Activated CD4-positive, CD25-positive, alpha-beta regulatory T cell treated with anti-CD3 and anti-CD28 coated beads, Interleukin-2, amount 50 U/mL, for 24 hours (primary cell): ENCODE measurements at places on chromosomes 7 and 10.

DNA sequence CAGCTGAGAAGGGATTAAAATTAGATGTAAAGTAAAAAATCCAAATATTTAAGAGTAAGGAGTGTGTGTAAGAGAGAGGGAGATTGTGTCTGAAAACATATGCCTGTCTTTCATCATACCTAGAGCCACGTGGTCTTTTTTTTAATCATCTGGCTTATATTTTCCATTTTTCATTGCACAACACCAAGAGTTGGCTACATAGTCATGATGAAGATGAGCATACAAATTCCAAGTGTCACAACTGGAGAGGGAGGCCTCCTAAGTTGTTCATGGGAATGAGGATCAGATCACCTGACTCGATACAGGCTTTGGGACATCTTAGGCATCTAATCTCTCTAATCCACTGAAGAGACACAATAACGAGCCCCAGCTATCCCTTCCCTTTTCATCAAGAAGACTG lies 47.2 kb upstream of the CCDC3 start:
- ATAC-seq, result no peak

DNA sequence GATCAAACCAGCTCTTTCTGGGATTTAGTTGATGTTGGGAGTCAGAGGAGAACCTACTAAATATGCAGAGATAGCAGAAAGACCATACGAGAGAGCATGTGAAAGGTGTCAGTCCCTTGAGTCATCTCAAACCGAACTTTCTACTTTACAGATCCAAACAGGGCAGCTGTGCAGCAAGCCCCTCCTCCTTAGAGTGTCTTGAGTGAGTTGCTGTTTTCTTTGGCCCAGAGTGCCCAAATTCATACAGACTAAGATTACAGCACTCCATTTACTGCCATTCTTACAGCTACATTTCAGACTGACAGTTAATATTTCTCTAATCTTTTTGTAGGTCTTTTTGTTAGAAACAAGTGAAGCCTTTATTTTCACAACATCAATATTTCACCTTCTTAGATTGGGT lies 53.4 kb downstream of the NRCAM start:
- ATAC-seq, result peak; percentile 27

DNA sequence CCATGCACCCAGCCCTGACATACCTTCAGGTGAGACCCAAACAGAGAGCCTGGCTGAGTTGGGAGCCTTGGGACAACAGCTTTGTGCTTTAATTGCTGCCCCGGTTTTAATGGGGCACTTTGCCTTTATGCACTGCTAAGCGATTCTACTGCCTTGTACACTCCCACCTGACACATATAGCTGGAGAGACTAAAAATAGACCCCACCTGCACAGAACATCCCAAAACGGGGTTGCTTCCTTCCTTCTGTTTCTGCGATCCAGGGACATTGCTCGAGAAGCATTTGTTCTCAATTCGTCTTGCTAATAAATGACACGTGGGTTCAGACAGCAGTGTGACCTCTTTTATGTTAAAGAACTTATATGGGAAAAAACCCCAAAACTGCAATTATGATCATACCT lies 258.8 kb upstream of the MYO3A start:
- no peak for ATAC-seq

GRCh38 chr7:81822811-81823210 lies 53.0 kb upstream of the HGF start:
- ATAC-seq, result no peak

DNA sequence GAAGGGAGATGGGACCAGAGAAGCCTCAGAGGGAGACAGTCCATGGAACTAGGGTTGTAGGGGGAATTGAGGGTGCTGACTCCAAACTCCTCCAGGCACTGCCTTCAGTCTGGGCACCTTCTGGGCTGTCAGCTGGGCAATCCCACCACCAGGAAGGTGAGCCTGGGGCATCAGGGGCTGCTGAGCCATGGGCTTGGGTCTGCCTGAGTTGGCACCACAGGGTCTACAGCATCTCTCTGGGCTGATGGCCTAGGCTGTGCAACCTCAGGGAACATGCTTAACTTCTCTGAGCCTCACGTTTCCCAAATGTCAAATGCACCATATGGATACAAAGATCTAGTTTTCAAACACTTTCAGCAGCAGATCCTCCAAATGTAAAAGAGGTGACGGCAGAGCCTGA lies 46.8 kb upstream of the PRLHR start:
- ATAC-seq, result no peak

- ATAC-seq, result no peak
These were observed 50.8 kb downstream of the OAT start for GRCh38 chr10:124367936-124368335.

GRCh38 chr10:49827297-49827696 lies 65.2 kb upstream of the OGDHL start:
- ATAC-seq, result no peak

GRCh38 chr10:116697816-116698215 lies 44.5 kb downstream of the HSPA12A start:
- no peak for ATAC-seq

DNA sequence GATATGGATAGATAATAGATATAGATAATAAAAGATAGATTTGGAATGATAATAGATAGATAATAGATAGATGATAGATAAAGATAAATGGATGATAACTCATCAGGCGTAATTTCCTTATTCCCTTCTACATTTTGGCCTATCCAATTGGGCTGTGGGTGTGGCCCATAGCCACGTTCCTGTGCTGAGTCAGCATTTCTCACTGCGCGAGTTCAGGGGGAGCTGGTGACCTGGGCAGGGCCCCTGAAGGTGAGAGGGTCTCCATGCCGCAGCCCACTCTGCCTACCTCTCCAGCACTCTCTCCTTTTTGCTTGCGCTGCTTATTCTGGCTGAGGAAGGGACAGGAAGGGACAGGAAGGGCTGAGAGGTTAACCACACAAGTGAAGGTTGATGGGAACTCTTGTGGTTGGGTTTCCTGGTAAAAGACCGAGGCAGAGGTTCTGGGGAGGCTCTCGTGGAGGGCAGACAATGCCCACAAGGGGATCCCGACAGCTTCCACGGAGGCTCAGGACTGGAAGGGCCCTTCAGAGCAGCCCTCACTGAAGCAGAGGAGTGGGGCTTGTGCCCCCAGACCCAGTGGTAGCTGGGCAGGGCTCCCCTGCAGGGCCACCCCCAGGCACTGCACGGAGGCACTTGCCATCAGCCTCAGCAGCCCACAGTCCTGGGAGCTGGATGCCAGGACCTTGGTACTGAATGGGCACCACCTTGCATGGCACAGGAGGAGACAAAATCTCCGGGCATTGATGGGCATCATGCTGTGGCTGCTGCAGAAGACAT lies 247.3 kb upstream of the PITRM1 start:
- no peak for ATAC-seq

DNA sequence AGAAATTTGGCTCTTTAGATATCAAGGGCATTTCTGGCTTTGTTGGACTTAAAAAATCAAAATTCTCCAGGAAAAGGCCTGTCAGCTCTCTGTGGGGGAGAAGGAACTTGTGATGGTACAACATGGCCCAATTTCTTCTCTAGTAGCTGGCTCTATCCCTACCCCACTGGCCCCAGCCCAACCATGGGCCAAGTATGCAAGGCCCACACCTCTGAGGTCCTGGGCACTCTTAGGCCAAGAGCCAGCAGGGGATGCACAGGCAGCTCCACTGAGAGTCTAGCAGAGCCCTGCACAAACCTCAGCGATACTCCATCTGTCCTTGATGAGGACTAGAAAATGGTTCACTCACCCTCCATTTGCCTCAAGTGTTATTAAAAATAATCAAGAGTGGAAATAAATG lies 261.2 kb downstream of the C7orf25 start:
- ATAC-seq, result no peak

DNA sequence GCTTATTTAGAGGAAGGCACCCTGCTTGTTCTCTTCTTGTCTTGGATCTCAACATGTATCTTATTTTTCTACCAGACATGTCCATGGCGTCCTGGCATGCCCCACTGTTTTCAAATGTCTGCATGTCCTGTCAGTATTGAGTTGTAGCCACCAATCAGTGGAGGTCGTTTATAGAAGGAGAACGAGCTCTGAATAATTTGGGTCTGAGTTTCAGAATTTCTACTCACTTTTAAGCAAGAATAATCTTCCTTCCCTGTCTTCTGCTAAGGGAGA lies 2.9 kb upstream of the HOXA13 start:
- no peak for ATAC-seq

DNA sequence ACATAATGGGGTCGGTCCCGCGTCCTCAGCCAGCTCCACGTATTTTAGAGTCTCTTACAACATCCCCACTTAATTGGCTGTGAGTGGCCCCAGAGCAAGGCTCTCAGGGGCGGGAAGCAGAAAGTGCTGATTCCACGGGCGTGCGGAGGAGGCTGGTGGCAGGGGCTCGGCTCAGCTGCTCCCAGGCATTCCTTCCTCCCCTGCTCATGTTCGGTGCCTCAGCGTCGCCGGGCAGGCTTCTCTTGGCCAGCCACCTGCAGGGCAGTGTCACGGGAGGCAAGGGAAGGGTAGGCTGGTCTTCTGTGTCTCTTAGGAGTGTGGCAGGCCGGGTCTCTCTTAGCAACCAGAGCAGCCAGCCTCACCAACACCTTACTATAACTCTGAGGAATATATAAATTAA lies 33.8 kb downstream of the IL15RA start:
- ATAC-seq, result no peak

DNA sequence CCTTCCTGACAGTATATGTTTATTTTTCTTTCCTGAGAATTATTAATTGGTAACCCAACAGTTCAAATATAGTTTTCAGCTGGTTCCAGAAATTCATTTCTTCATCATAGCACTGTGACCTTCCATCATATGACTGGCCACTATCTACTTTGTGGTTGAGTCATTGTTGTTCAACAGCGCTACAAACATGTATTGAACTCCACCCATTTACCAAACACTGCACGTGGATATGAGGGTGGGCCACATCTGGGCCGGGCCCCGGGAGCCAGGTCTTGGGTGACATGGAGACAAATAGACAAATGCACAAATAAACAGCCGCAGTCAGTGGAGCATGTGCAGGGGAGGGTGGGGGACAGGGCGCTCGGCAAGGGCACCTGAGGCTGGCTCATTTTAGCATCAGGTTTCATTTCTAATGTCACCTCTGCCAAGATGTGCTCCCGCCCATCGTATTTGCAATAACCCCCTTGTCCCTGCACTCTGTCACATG lies 24.0 kb upstream of the EEPD1 start:
- ATAC-seq, result no peak

GRCh38 chr10:23461557-23461956 lies 22.7 kb downstream of the OTUD1 start:
- ATAC-seq, result no peak
